ENCODE measurements at places on chromosomes 12 and 14.

- no peak for DNase-seq
Observed at GRCh38 chr12:56948457-56948777, 9.0 kb downstream of the RDH16 start.

DNA sequence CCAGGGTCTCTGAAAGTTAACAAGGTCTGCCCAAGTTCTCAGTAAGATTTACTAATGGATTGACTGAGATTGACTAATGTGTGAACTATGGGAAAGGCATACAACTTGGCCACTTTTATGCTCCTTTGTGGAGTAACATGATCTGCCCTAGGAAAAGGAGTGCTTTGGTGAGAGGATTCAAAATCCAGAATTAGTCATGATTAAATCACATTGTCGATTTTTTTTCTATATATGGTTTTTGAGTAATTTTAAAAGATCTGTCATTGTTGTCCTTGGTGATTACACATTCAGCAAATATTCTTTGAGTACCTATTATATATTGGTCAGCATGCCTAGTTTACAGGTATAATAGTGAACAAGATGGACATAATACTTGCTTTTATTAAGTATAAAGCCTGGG lies 147.7 kb upstream of the SYT10 start:
- no peak for DNase-seq

DNA sequence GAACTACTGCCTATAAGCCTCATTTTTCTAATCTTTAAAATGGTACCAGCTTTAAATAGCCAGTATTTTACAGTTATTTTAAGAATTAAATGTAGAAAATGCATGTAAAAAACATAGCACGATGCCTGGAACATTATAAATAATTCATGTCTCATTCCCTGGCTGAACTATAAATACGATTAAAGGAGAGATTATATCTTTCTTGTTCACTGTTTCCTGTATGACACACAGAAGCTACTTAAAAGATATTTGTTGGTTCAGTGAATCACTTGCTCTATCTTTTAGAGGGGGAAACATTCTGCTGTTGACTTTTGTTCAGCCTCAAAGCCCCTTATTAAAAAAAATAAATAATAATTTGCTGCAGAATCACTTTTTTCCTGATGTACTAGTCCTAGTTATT lies 406.9 kb downstream of the LRFN5 start:
- DNase-seq, result no peak

DNA sequence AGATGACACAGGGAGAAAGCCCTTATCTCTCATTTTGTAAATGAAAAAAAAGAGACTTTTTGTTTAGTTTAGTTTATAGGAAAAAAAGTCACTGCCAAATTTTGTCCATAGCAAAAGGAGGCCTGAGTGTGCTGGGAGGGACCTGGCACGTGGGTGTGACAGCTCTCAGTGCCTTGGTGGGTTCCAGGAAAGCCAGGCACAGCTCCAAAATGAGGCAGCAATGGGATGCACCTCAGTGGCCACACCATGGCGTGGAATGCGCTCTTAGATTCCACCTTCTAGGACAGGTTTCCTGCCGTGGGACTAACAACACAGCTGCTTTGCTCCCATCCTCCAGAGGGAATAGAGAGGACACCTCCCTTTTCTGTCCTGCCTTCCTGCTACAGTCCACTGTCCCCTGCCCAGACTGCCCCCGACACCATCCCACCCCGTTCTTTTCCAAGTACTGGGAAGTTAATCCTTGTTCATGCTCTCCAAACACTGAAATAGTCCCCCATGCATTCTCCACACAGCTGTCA lies 207.6 kb downstream of the EMP1 start:
- DNase-seq, result no peak

GRCh38 chr14:102588821-102589220 lies 3.6 kb upstream of the RCOR1 start:
- DNase-seq, result no peak

GRCh38 chr12:23987046-23987445 lies 37.6 kb upstream of the SOX5 start:
- no peak for DNase-seq

DNA sequence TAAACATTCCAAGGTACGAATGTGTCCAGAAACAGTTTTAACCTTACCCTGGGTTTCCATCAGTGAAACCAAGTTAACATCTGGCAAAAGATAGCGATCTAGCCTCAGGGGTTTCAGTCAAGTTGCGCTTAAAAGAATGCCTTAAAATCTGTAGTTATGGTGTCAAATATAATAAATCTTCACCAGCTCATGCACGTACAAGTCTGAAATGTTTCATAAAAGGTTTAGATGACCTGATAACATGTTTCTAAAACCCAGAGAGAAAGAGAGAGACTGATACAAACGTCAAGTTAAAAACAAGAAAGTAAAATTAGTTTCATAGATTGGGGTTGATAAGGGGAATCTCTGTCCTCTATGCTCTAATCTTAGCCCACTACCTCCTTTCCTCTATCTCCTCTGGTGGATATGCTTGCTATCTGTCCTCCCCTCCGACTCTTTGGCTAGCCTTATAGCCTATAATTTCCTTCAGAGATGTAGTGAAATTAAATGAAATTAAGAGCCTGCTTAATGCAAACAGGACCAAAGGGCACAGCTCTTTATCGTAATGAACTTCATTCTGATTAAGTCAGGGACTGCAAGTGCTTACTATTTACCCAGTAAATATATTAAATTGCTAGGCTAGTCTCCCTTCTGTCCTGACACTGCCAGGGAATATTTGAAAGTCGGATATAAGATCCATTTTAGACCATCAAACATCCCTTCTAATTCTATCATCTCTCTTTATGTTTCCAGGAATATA lies 18.4 kb upstream of the FOS start:
- no peak for DNase-seq

- DNase-seq, result no peak
Observed at GRCh38 chr12:63982604-63983295, 138.2 kb downstream of the SRGAP1 start.

- DNase-seq, result no peak
Observed at GRCh38 chr12:39972119-39972518, 133.8 kb downstream of the SLC2A13 start.

DNA sequence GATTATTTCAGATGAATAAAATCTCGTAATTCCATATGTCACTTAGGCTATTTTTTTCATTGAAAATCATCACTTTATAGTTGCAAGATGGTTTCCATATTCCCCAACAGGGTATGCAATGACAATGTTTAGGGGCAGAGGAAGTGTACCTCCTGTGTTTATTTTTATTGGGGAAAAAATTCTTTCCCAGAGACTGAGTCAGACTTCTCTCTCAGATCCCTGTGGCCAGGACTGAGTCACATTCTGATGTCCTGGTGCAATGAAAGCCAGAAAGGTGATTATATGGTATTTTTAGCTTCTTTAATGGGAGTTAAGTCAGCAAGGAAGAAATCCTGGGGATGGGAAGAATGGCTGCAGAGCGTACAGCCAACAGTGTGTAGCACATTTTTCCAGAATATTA lies 196.9 kb upstream of the ALG10 start:
- no peak for DNase-seq

DNA sequence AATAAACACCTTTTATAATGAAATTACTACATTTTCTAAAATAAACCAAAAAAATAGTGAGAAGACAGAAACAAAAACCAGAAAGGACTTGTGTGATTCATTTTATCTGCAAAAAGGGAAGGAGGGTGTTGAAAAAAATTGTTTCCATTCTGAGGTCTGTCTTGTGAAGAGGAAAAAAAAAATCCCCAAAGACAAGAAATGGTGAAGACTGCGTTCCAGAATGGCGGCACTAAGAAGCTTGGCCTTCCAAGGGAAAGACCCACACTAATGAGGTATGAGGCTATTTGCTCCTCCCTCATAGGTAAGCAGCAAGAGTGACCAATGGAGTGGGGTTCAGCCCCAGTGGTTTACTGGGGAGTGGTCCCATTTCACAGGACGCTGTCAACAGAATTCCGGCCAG lies 35.0 kb downstream of the GNPTAB start:
- no peak for DNase-seq

- DNase-seq, result no peak
Observed at GRCh38 chr12:109279525-109279924, 29.6 kb downstream of the FOXN4 start.

DNA sequence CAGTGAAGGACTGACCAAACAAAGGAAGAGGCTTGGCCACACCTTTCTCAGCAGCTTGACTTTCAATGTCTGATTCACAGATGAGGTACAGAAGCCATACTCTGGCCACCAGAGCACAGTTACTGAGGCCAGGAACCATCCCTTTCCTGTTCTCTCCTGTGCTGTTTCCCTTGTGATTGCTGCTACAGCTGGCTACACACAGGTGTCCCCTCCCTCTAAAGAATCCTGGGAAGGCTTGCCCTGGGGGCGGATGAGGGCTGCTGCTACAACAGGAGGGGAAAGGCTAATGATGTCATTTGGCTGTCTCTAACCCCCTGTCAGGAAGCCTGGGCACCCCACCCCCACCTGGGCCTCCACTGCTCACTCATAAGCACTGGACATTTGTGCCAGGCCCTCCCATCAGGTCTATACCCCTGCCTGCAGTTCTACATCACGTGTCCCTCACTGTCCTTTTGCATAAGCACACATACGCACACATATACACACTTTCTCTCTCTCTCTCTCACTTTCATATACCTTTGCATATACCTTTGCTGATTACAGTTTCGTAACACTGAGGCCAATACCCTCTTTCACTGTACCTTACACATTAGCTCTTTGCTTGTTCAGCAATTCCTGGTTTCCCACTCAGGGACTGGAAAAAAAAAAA lies 41.4 kb downstream of the PRPF40B start:
- no peak for DNase-seq

GRCh38 chr14:88749139-88749538 lies 43.6 kb downstream of the EML5 start:
- DNase-seq, result no peak

GRCh38 chr12:68317047-68317667 lies 15.0 kb downstream of the MDM1 start:
- peak; percentile 9 for DNase-seq

DNA sequence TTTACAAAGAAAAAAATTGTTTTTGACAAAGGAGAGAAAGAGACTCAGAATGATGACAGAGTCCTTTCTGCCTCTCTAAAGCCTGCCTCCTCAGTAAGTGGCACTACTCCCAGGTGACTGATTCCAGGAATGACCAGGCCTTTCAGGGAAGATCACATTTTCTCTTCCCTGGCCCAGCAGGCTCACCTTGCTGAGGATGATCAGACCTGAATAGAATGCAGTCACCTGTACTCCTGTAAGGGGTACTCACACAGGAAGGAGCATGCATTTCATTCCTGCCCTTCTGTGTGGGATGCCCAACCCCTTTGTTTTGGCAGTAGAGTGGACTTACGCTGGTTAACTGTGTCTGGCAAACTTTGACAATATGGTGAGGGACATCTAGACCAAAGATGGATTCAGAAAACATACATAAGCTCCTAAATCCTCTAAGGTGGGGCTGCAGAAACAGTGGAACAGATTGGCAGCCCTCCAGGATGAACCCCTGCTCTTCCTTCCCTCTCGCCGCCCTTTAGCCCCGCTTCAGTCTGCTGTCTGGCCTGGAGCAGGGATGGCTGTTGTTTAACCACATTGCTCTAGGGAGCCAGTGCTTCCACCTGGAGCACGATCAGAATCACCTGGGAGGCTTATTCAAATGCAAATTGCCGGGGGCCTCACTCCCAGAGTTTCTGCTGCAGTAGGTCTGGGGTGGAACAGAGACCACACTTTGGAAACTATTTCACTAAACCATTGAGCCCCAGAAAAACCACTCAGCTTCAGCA lies 29.8 kb downstream of the ERG28 start:
- DNase-seq, result no peak

DNA sequence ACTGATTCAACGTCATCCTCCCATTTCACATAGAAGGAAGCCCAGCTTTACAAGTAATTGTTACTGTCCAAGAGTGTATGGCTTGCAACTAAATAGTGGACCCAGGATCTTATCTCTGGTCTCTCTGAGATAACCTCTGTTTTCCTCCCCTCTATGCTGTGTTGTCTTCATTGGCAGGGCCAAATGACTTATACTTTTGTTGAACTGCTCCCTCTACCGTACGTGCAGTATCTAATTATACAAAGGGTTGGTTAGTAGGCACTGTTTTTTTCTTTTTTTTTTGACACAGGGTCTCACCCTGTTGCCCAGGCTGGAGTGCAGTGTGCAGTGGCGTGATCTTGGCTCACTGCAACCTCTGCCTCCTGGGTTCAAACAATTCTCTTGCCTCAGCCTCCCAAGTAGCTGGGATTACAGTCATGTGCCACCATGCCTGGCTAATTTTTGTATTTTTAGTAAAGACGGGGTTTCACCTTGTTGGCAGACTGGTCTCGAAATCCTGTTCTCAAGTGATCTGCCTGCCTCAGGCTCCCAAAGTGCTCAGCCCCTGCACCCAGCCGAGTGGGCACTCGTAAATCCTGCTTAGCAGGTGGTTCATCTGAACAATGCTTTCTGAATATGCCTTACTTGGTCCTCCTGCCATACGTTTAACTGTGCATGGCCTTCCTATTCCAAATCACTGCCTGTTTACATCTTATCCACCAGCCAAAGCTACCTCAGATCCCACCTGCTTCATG lies 162.1 kb downstream of the ADCK1 start:
- no peak for DNase-seq

DNA sequence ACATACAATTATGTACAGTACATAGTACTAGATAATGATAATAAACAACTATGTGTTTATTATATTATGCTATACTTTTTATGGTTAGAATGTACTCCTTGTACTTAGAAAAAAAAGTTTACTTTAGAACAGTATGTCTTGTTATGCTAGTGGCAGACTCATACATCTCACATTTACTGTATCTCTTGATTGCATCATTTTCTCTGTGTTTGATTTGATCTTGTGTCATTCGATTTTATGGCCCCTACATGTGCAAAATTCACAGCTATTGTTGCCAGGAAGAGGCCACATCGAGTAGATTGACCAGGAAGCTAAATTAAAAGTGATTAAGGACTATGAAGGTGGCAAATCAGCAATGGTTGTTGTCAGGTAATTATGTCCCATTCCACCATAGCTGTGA lies 153.0 kb downstream of the PCNX1 start:
- no peak for DNase-seq

GRCh38 chr14:99524804-99525698 lies 43.8 kb downstream of the CCNK start:
- DNase-seq, result no peak

DNA sequence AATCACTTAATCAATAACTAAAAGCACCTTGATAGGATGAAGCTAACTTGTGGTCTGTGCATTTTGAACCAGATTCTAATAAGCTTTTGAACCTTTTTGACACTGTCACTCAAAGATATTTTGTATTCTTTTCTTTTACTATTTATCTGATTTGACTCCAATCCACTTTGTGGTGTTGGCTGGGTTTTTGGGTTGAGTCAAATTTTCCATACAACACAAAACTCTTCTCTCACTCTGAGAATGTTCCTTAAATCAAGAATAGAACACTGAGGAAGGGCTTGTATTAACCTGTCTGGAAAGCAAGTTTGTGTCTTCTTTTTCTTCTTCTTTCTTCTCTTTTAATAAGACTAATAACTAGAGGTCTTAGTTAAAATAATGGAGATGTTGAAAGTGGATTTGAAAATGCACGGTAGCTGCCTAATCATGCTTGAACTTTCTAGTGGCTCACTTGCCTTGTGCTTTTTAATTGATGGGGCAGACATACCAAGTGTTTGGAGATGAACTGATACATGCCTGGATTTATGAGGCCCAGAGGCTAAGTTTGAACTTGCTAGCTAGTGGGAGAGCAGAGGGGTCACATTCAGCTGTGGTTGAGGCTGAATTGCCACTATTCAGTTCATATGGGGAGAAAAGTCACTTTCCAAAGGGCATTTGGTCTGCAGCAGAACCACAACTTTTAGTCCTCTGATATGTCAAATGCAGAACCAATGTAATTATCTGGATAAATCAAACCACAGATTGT lies 93.5 kb upstream of the PTHLH start:
- no peak for DNase-seq

All from stimulated activated CD4-positive, alpha-beta T cell treated with anti-CD3 and anti-CD28 coated beads, Interleukin-4, amount 100 ng/mL, for 4 hours (primary cell).